Activated CD4-positive, alpha-beta T cell treated with anti-CD3 and anti-CD28 coated beads, Interleukin-2, amount 50 U/mL, for 1 hour (primary cell): ENCODE measurements at places on chromosomes 7 and 10.

- no peak for DNase-seq
These were observed 21.9 kb downstream of the MNX1 start for GRCh38 chr7:156988343-156989185.

- no peak for DNase-seq
These were observed 28.2 kb upstream of the ASL start for GRCh38 chr7:66047426-66047825.

DNA sequence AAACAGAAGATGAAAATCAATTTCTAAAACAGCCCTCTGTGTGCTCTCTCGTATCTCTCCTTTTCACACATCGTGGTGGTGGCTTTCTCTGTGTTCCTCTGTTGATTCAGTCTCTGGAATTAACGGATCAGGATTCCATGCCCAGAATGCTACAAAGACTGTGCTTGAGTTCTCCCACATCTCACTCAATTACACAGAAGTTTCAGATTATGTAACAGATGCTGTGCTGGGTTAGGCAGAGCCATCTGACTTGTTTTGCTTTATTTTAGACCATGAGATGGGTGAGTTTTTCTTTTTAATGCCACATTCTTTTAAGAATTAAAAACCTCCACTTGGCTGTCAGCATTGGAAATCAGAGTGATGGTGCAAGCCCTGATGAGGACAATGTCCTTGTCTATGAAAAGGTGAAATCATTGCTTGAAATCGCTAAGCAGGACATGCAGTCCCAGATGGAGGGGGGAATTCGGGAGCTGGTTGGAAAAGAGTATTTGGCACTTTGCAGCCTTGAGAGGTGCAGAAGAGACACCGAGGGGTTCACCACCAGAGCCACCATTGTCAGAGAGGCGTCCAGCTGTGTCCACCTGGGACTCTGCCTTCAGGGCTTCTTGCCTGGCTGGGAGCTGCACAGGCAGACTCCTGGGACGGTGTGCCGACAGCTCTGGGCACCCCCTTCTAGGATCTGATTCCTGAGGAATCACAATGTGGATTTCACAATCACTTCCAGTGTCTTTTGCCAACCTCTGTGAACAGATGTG is 80.4 kb downstream of the EGFR start:
- no peak for DNase-seq

DNA sequence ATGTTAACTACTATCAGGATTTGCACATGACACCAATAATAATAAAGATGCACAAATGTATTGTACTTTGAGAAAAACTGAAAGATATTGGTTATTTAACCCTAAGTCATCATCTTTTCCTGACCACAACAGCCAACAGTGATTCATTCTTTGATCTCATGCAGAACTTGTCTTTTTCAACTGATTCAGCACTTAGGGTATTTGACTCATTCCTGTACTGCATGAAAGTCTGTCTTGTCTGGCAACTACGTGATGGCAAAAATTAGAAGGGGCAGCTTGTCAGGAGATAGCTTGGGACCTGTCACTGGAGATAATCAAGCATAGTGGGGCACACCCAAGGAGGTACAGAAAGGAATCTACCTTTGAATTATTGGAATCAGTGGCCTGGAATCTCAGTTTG is 77.8 kb upstream of the LRRC17 start:
- DNase-seq, result no peak

DNA sequence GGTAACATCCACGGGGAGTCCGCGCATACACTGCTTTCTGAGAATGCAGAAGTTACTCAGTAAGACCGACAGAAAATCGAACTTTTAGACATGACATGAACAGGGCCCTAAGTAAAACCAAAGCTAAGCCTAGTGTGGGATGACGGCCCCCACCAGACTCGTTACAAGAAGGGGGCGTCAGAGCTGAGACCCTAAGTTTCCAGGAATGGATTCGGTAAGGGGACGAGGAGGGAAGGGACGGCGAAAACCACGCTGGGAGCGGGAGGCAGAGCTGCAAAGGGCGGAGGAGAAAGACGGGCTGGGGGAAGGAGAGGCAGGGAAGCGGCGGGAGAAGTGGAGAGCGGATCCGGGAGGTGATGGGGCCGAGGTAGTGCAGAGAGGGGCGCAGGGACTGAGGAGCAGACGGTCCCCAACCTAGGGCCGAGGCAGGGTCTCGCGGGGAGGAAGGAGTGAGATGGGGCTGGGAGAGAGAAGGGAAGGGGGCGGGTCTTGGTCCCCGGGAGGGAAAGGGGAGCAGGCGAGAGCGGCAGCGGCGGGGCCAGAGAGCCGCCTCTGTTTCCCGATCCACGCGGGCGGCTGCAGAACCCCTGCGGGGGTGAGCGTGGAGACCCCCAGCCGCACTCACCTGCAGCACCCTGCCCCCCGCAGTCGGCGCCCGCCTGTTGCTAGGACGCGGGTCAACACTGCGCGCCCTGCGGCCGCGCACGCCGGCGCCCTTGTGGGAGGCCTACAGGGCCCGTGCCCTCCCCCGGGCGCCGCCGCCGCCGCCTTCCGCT is 513 bp downstream of the ODAD2 start:
- DNase-seq, result peak; percentile 5

GRCh38 chr10:14603534-14604102 is 171.1 kb downstream of the FAM107B start:
- no peak for DNase-seq

GRCh38 chr7:80942261-80943041 is 23.6 kb upstream of the SEMA3C start:
- no peak for DNase-seq

GRCh38 chr10:63169624-63170023 is 36.5 kb downstream of the NRBF2 start:
- DNase-seq, result no peak

DNA sequence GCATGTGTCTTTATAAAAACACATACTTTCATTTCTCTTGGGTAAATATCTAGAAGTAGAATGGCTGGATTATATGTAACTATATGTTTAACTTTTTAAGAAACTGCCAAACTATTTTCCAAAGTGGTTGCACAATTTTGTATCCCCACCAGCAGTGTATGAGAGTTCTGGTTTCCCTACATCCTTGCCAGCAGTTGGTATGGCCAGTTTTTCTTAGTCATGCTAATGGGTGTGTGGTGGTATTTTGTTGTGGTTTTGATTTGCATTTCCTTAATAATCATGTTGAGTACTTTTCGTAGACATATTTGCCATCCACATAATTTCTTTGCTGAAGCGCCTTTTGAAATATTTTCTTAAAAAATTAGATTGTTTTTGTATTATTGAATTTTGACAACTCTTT is 60.3 kb downstream of the NEUROG3 start:
- no peak for DNase-seq

DNA sequence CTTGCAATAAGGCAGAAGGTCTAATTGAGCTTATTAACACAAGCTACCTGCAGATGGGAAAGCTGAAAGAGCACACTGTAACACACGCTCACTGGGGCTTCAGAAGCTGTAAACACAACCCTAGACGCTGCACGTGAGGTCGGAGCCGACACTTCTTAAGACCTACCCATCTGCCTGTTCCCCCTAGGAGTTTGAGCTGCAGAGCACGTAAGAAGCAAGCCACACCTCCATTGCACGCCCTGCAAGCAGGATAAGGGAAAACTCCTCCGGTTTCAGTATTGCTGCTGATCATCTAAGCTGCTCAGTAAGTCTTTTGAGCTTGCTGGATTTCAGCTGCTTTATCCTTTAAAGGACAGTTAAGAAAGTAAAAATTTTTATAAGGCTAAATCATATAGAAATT is 244.0 kb upstream of the ZWINT start:
- no peak for DNase-seq

DNA sequence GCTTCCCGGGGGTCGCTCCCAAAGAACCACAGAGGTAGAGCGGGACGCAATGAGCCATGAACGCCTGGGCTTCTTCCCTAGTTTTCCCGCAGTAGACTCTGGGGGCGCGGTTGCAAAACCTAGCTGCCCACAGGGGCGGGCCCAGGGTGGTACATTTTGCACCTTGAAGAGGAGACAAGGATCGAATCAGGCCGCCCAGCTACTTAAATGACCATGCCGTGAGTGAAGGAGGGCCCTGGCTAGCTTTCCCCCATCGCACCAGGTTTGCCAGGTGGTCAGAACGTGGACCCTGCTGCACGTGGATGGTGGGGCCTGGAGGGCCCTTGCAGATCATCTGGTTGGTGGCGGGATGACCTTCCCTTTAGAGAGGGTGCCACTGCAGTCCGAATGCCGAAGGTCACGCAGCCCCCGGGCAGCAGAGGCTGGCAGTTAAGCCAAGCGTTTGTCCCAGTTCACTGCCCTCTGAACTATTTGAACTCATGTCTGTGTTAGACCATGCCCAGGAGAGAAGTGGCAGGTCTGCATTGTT is 604 bp upstream of the SHTN1 start:
- no peak for DNase-seq

- no peak for DNase-seq
These were observed 21.8 kb downstream of the BBIP1 start for GRCh38 chr10:110897184-110897583.

DNA sequence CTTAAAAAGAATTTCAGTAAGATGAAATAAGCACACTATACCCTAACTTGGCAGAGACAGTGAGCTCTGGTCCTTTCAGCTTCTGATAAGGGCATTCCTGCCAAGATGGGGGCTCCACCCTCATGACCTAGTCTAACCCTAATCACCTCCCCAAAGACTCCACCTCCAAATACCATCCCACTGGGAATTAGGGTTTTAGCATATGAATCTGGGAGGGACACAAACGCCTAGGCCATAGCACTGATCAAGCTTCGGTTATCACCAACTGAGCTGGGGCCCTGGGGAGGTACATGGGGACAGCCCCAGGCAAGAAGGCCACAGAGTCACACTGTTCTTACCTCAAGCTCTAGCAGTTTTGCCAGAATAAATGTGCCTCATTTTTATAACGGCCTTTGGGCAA is 31.4 kb downstream of the PALS2 start:
- no peak for DNase-seq

GRCh38 chr7:157758468-157759245 is 421.9 kb downstream of the DNAJB6 start:
- no peak for DNase-seq

DNA sequence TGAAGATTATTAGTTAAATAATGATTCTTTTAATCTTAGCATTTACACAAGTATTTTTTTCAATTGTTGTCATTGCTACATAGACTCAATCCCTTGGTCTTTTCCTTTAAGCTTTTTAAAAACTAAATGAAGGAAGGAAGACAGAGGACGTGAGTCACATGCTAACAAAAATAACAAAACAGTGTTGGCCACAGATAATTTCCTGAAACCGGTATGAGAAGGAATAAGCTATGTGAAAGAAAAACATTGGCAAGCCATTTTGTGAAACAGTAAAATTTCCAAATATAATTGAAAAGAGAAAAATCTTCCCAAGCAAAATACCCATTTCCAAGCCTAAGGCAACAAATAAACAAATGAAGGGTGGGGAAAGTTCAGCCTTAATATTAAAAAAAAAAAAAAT is 223.0 kb downstream of the AHR start:
- DNase-seq, result no peak

DNA sequence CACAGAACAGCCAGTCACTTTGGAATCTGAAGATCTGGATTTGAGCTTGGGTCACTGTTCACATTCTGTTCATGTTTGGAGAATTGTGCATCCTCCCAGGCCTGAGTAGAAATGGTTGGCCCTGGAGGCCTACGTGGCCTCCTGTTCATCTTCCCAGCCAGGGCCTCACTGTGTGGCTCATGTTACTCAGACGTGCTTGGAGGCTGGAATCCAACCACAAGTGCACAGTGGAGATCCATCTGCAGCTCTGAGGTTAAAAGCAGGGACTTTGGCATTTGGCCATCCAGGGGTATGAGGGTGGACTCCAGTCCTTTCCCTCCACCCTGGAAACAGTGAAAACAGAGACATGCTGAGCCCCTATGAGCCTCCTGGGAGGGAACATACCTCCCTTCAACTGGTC is 709.0 kb upstream of the IGFBP3 start:
- no peak for DNase-seq

- DNase-seq, result no peak
These were observed 99.9 kb downstream of the ARMH3 start for GRCh38 chr10:101956117-101956516.

DNA sequence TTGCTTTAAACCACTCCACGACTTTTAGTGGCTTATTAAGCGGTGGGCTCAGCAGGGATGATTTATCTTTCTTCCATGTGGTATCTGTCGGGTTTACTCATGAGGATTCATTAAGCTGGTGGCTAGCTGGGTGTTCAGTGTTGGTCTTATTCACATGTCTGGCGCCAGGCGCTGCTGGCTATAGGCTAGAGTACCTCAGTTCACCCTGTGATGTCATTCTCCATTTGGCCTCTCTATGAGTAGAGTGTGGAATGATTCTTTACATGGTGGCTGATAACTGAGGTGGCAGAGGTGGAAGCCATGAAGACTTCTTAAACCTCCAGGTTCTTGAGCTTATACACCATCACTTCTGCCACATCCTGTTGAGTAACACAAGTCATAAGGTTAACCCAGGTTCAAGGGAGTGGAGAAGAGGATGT is 115.4 kb downstream of the MLLT10 start:
- DNase-seq, result no peak

GRCh38 chr10:23155169-23155568 is 36.9 kb upstream of the PTF1A start:
- DNase-seq, result no peak

DNA sequence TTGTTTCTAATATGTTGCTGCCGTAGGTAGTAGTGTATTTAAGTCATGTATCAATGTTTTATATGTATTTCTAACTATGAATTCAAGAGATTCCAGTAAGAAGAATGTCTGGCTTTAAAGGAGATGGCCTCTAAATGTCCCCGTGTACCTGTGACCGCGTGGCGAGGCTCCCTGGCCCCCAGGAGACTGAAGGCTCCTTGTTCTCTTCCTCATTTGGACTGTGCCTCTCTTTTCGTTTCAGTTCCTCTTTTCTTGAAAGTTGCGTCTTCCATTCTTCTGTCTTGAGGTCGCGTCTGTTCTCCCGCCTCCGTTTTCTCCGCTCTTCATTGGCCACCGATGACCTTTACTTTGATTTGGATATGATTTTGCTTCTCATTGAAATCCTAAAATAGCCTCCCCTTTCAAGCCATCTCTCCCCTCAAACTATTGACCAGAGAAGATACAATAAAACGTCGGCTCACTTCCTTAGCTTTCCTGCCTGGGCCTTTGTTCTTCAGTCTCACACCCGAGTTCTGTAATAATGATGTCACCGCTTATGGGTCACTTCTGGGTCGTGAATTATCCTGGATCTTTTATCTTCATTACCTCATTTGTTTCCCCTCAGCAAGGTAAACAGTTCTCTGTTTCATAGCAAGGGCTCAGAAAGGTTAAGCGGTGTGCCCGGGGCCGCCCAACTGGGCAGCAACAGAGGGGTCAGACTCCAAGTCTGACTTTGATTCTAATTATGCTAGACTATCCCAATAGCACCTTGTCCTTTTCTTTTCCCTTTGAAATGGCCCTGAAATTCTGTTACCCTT is 28.7 kb downstream of the WIPI2 start:
- no peak for DNase-seq

DNA sequence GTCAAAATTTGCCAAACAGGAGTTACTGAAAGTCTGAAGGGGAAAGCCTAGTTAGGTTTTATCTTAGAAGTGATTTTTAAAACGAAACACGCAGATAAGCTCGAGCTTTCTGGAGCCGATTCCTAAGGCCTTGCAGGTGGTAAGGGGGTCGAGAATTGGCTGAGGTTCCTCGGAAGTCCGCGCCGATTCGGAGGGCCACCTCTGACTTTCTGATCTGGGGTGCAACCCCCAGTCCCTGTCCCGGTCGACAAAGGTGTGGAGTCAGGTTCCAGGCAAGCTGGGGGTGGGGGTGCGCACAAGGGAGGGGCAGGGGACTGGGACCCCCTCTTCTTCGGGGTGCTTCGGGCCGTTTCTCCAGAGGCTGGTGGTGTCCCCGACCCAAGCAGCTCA is 701 bp upstream of the CUL1 start:
- no peak for DNase-seq
